ENCODE measurements at places on chromosomes 6 and 20. TPM values are rescaled to one million over a fixed set of nuclear protein-coding genes. Genes with fewer than 3 reads are reported as not detected.
A peak's percentile ranks its signal among the peaks of the same experiment; 100 is the strongest.

Gene ZBTB9
- total RNA-seq: 6.9 TPM

DNA sequence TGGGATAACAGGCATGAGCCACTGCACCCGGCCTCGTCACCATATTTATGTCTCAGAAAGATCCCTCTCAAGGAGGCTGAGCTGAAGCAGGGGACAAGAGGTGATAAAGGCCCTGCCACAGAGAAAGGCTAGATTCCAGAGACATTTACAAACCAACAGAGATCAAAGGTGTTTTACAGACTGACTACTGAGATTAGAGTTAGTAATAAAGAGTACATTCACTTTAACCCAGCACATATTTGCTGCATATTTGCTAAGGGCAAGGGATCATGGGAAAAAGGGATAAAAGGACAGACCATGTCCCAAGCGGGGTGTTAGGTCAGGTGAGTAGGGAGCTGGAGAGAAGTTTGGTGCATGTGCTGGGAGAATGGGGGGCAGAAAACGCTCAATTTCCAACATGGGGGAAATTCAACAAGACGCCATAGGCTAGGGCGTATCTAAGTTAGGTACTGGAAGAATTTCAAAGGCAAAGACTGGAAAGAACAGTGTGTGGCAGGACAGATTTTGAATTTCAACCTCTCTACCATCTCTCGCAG, 43.8 kb upstream of the SEC63 start:
- no peak for DNase-seq
- H3K4me1 ChIP-seq: no peaks in the 10 kb centered on the region

- H3K27me3 ChIP-seq: peaks cover 68% of the 10 kb centered on the region
- DNase-seq: peak; percentile 68
- H3K4me1 ChIP-seq: peaks cover 51% of the 10 kb centered on the region
- H3K27ac ChIP-seq: no peak overlapping the region
Measured at GRCh38 chr6:29976588-29977424, 34.5 kb downstream of the HLA-A start.

DNA sequence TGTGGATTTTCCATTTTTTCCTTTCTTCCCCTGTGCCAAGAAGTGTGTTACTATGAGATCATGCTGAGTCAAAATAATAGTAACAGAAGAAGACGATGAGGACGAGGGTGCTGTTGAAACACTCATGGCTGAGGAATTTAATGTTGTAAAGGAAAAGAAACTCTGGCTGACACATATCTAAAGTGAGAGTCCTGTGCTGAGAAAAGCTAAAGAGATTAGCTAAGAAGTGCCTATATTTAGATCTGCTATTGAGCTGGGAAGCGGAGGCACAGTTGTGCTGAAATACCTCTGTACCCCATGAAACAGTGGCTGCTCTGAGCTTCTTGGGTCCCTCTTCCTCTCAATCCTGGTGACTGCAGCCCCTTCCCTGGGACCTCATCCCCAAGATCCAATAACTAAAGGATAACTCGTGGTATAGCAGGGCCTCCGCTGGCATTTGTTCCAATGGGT, 1.1 kb upstream of the SYTL3 start:
- H3K4me3 ChIP-seq: peak overlapping the region; percentile 73
- peaks cover 26% of the 10 kb centered on the region for H3K36me3 ChIP-seq
- no peak for DNase-seq

Gene BPI
- total RNA-seq: not detected

DNA sequence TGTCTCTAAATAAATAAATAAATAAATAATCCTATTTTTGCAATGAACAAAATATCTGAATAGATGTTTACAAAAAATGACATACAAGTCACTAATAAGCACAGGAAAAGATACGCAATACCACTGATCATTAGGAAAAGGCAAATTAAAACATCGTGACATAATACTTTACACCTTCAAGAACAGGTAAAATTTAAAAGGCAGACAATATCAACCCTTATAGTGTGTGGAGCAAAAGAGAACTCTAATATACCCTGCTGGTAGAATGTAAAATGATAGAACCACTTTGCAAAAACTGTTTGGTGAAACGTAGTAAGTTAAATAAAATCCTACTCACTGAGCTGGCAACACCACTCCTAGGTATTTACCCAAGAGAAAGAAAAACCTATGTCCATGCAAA, 67.4 kb downstream of the ZMYND8 start:
- peaks cover 68% of the 10 kb centered on the region for H3K36me3 ChIP-seq
- no peak overlapping the region for H3K4me3 ChIP-seq
- H3K4me1 ChIP-seq: peaks cover 8% of the 10 kb centered on the region
- H3K27ac ChIP-seq: no peak overlapping the region
- no peak for DNase-seq

DNA sequence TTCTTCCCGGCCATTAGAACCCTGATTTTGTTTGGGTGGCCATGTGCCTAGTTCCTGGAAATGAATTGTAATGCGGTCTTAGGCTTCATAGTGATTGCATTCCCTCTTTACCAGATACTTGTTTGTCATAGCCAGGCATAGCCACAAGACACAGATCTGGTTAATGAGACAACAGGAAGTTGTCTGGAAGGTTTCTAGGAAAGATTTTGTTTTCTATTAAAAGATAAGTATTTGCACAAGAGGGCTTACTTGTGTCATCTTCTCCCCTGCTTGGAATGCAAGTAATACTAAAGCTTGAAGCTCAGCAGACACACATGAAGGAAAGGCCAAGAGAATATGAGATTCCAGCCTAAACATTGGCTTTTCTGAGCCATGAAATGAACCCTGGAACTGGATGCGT, 12.9 kb downstream of the FARS2 start:
- DNase-seq: no peak
- peaks cover 77% of the 10 kb centered on the region for H3K4me1 ChIP-seq

- H3K4me1 ChIP-seq: no peaks in the 10 kb centered on the region
- H3K27ac ChIP-seq: no peak overlapping the region
- H3K4me3 ChIP-seq: no peak overlapping the region
- H3K36me3 ChIP-seq: no peaks in the 10 kb centered on the region
- no peaks in the 10 kb centered on the region for H3K27me3 ChIP-seq
Measured at GRCh38 chr6:165231581-165232561, 77.5 kb downstream of the C6orf118 start.

DNA sequence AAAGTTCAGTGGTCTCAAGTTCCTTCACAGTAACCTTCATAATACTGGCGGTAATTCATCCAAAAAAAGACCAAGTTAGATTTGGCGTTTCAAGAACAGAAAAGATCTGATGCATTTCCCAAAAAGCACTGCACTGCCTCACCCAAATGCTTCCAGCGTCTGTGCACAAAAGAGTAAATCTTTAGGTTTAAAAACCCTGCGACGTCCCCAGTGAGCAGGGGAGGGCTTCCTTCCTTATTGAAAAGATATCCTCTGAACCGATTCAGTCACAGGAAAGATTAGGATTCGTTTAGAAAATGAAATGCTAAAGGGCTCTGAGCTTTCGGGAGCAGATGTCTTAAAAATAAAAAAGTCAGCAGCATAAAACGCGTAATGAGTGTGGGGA, 654 bp downstream of the TBC1D7 start:
- DNase-seq: no peak
- H3K36me3 ChIP-seq: peaks cover 21% of the 10 kb centered on the region
- peaks cover 29% of the 10 kb centered on the region for H3K4me1 ChIP-seq
- peak overlapping the region; percentile 93 for H3K4me3 ChIP-seq
- H3K27me3 ChIP-seq: no peaks in the 10 kb centered on the region

GRCh38 chr6:134979142-134979541, 29.2 kb upstream of the ALDH8A1 start:
- DNase-seq: peak; percentile 65
- H3K27ac ChIP-seq: peak overlapping the region; percentile 81
- peaks cover 61% of the 10 kb centered on the region for H3K4me1 ChIP-seq

Gene SPO11
- not detected for total RNA-seq

GRCh38 chr20:60100780-60101179, 142.6 kb downstream of the CDH26 start:
- H3K27me3 ChIP-seq: no peaks in the 10 kb centered on the region
- peak overlapping the region; percentile 57 for H3K27ac ChIP-seq
- H3K36me3 ChIP-seq: no peaks in the 10 kb centered on the region
- peak; percentile 21 for DNase-seq

Gene TRDN
- not detected for total RNA-seq

GRCh38 chr20:55052459-55052858, 577.1 kb downstream of the DOK5 start:
- DNase-seq: no peak
- H3K27ac ChIP-seq: no peak overlapping the region
- no peak overlapping the region for H3K4me3 ChIP-seq
- no peaks in the 10 kb centered on the region for H3K4me1 ChIP-seq
- no peaks in the 10 kb centered on the region for H3K27me3 ChIP-seq
